CD14-positive monocyte (primary cell): ENCODE measurements at places on chromosomes 6 and 20.
A peak's percentile ranks its signal among the peaks of the same experiment; 100 is the strongest.

DNA sequence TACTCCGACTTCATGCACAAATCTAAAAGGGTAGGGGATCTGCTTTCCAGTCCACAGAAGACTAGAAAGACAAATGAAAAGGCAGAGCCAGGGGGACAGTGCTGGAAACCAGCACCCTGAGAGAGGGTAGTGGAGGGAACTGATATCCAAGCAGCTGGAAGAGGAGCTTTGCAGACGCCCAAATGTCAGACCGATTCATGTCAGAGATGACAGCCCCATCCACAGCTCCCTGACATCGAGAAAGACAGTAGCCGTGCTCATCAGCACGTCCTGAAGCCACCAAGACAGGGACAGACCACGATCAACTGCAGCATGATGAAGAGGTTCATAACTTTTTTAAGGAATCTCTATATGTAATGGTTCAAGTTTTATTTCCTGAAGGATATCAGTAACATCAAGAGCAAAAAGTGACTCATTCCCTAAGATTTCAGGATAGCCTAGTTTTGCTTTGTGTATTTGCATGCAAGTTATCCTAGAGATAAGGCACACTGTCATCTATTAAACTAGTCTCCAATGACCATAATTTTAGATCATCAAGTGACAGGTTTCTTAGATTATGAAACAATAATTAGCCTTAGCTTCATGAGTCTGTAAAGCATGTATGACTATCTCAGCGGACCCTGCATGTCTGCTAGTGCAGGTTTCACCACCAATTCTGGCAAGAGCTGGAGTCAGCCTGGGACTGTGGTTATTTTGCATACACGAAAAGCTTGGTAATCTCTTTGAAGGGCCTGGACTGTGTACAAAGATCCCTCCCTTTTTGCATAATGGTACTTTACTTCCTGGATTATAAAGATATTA lies 43.0 kb downstream of the PRDM1 start:
- no peak for DNase-seq
- no peaks in the 10 kb centered on the region for H3K36me3 ChIP-seq
- H3K4me3 ChIP-seq = no peak overlapping the region
- peaks cover 25% of the 10 kb centered on the region for H3K4me1 ChIP-seq
- no peaks in the 10 kb centered on the region for H3K27me3 ChIP-seq

DNA sequence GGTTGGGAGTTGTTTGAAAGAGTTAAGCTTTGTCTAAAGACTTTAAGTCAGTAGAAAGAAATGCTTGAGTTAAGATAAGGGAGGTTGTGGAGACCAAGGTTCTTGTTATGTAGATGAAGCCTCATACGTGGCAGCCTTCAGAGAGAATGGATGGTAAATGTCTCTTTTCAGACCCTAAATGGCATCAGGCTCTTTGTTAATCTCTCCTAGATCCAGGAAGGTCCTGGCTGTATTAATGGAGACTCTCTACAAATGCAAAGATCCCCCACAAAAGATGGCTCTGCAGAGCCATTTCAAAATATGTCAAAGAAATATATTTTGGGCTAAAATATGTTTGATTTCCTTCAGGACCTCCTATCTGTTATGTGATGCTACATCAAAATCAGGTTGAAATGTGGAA lies 161.6 kb downstream of the ADAT2 start:
- H3K27ac ChIP-seq = no peak overlapping the region
- H3K4me1 ChIP-seq = no peaks in the 10 kb centered on the region
- H3K4me3 ChIP-seq = no peak overlapping the region
- no peaks in the 10 kb centered on the region for H3K36me3 ChIP-seq
- H3K27me3 ChIP-seq = no peaks in the 10 kb centered on the region

GRCh38 chr6:41344876-41345275 lies 9.5 kb downstream of the NCR2 start:
- H3K27ac ChIP-seq = no peak overlapping the region
- no peaks in the 10 kb centered on the region for H3K36me3 ChIP-seq

DNA sequence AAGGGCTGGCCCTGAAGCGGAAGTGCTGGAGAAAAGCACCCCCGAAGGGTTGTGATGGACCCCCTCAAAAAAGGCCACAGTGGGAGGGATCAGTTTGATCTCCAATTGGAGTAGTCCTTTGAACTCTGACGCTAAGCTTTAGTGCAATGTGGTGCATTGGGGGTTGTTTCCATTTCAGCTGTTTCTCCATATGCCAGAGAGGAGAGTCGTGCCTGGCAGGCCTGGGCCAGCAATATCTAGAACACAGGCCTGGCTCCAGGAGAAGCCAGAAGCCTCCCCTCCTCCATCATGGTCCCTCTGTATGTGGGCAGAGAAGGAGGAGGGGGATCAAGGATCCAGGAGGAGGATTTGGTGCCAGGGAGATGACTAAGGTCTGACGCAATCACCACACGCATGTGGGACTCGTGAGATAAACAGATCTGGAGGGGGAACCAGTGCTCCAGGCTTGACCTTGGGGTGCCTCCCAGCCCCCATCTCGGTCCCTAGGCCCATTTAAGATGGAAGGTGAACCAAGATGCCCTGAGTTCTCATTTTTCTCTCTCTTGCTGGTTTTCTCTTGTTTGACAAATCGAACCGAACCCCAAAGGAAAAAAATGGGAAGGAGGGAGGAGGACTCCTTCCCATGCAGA lies 517.4 kb upstream of the JARID2 start:
- H3K27ac ChIP-seq = peak overlapping the region; percentile 100
- no peaks in the 10 kb centered on the region for H3K36me3 ChIP-seq
- H3K27me3 ChIP-seq = no peaks in the 10 kb centered on the region
- peaks cover 64% of the 10 kb centered on the region for H3K4me1 ChIP-seq
- peak; percentile 96 for DNase-seq

DNA sequence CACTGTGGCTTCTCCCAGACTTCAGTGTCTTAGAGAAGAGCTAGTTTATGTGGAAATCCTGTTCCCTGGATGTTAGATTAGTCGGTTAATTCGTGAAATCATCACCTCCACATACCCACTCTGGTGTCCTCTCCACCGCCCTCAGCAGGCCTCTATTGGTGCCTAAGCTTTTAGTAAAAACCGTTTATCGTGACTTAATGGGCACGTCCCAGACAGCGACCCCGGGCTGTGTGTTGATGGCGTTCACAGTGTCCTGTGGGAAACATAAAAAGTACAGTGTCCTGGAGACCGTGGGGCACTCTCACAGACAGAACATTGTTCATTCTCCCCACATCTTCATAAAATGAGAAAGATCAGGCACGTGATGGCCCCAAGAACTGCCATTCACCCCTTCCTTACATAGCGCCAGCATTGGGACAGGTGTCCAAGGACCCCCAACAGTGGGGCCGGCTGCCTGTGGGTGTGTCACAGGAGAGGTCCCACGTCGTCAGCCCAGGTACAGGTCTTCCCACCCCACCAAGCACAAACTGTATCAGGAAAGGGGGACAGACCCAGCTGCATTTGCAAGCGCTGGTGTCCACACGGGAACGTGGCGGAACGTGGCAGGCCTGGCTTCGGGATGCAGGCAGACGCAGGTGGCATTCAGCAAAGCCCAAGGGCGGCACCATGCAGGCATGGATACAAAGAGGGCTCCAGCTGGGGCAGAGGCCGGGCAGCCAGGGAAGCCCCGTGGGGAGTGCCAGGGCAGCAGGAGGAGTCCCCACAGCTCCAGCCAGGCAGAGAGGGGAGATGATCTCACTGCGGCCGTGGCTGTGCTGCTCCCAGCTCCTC lies 237.7 kb downstream of the DLL1 start:
- DNase-seq = no peak
- no peak overlapping the region for H3K27ac ChIP-seq
- no peak overlapping the region for H3K4me3 ChIP-seq
- H3K4me1 ChIP-seq = peaks cover 24% of the 10 kb centered on the region
- no peaks in the 10 kb centered on the region for H3K36me3 ChIP-seq
